Progenitor cell of endocrine pancreas (in vitro differentiated cells): ENCODE measurements at places on chromosomes 12 and 14. TPM values are rescaled to one million over a fixed set of nuclear protein-coding genes. Genes with fewer than 3 reads are reported as not detected.

Gene KRT6C
- not detected in 2 replicates for total RNA-seq

Gene SALL2
- 83.5 and 89.2 TPM in 2 replicates for total RNA-seq

Gene PELI2
- 28.5 and 32.2 TPM in 2 replicates for total RNA-seq

Gene RNASE3
- total RNA-seq, result not detected in 2 replicates

Gene SERPINA6
- total RNA-seq, result 1.6 and 2.0 TPM in 2 replicates
